ENCODE measurements at places on chromosomes 1 and 21.

- DNase-seq = no peak
These were observed 38.0 kb upstream of the KCTD3 start for GRCh38 chr1:215529111-215529510.

DNA sequence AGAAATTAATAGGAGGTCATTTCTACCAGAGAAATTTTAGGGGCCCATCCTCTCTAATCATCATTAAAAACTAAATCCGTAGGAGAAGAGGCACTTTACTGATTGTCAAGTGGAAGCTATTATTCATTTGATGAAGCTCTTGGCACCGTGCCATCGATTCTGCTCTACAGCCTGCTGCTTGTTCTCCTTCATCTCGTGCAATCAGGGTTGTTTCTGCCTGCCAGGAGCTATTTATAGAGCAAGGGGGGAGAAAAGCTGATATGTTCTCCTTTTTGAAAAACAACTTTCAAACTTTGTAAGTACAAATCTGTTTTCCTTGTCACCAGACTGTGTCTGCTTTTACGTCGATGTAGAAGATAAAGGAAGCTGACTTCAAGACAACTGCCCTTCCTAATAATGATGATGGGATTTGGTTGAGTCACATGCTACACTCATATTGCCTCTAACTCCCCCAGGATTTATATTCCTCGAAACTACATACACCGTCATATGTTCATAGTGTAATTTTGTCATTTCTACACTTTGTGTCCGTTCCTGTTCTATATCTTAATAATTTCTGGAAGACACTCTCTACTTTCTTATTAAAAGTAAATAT is 169.6 kb upstream of the LHX8 start:
- no peak for DNase-seq

DNA sequence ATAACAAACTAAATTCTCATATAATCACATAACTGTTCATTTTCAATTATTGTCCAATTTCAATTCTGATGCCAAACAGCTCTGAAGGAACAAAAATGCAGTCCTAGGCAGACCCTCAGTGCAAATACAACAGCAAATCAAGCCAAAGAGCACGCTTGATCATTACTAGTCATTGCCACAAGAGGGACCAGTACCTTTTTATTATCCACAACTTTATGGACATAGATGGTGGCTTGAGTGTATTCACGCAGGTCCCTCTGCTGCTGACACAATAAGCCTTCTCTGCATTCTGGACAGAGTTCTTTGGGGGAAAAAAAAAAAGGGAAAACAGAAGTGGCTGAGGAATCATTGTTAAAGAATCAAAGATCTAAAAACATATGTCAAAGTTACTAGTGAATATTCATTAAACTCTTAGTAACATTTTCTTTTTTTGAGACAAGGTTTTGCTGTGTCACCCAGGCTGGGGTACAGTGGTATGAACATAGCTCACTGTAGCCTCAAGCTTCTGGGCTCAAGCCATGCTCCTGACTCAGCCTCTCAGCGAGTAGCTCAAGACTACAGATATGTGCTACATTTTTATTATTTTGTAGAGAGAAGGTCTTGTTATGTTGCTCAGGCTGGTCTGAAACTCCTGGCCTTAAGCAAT is 34.3 kb upstream of the RAP1GAP start:
- no peak for DNase-seq

- DNase-seq = no peak
These were observed 63.1 kb downstream of the TMPRSS15 start for GRCh38 chr21:18340387-18340942.

DNA sequence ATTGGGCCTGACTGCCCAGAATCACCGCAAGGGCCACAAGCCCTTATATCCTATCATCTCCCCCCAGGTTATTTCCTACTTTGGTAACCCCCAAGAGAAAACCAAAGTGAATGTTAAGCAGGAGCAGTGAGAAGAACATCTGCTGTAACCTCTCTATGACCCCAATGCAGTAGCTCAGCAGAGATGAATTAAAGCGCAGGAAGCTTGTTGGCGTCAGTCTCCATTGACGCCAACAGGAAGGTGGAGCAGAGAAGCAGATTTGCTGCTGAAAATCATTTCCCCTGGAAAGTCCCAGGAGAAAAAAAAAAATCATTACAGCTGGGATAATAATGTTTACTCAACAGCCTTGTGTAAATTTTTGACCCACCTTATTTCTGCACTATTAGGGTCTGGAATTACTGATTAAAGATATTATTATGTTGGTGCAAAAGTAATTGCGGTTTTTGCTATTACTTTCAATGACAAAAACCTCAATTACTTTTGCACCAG is 33.2 kb upstream of the FAM163A start:
- DNase-seq = no peak

- no peak for DNase-seq
These were observed 11.6 kb upstream of the AKR7A3 start for GRCh38 chr1:19300211-19300610.

GRCh38 chr1:171468120-171468750 is 17.1 kb upstream of the PRRC2C start:
- no peak for DNase-seq

- DNase-seq = peak; percentile 8
These were observed 93.1 kb upstream of the HAO2 start for GRCh38 chr1:119275145-119276134.

DNA sequence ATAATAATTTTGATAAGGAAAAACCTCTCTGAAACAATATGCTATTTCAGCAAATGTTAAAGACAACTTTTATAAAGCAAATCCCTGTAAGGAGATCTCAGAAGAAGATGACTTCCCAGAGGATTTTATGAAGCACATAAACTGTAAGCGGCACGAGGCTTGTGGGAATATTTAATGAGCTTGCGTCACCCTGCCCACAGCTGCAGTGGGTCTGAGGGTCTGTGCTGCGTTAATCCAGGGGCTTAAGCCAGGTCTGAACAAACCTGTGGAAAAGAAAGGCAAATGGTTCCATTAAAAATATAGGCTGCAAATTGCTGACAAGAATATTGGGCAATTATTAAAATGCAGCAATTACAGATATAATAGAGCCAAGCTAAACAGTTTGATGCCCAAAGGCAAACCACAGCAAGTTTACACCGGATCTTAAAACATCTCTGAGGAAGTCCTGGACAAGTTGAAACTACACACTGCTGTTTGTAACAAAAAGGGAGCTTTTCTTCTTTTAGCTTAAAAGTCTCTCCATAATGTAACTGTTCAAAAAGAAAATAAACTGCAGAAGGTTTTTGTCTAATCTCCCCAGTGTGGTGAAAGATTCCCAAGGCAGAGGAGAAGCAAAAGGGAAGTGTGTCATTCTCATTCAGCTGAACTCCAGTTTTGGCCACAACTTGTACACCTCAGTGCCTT is 21.8 kb downstream of the TGFBR3 start:
- DNase-seq = no peak

DNA sequence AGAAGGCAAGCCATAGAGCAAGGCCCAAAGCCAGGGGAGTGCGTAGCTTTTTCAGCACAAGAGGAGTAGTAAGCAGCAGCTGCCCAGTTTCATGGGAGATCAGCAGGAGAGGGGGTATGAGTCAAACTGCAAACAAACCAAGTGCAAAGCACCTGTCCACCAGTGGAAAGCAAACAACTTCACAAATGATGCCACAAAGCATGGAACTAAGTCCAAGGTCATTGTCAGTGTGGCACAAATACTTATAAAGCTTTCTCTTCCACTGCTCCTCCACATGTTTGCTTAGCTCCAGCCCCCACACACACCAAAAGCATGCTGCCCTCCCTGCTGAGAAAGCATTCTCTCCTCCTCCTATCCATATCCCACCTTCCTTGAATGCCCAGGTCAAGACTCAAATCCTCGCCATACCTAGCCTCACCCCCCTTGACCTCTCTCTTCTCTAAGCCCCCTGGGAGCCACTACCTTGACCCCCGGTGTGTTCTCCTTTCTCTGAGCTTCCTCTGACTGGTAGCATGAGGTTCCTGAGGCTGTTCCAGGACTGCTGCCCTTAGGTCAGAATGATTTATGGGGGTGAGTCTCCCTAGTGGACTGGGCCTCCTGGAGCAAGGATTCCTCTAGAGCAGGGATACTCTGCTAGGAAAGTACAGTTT is 70.4 kb downstream of the DMAP1 start:
- DNase-seq = no peak

DNA sequence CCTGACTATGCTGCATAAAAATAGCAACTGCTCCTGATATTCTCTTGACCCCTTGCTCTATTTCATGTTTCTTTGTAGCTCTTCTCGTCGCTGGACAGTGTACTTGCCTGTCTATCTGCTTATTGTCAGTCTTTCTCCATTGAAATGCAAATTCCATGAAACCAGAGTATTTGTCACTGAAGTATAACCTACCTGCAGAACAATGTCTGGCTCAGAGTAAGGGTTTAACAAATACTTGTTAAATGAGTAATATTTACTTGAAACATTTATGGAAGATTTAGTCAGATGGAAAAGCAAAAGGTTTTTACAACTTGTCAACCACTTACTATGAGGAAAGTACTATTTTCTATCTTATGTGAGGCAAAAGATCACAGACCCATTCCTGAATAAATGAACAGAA is 19.9 kb upstream of the ERICH3 start:
- DNase-seq = no peak

GRCh38 chr1:167440776-167441175 is 77.6 kb downstream of the CD247 start:
- no peak for DNase-seq

GRCh38 chr1:6271554-6271953 is 10.7 kb upstream of the GPR153 start:
- DNase-seq = no peak

GRCh38 chr1:9867408-9868243 is 42.4 kb downstream of the CTNNBIP1 start:
- peak; percentile 85 for DNase-seq

- DNase-seq = no peak
These were observed 647.7 kb downstream of the KCNT2 start for GRCh38 chr1:195960580-195960979.

DNA sequence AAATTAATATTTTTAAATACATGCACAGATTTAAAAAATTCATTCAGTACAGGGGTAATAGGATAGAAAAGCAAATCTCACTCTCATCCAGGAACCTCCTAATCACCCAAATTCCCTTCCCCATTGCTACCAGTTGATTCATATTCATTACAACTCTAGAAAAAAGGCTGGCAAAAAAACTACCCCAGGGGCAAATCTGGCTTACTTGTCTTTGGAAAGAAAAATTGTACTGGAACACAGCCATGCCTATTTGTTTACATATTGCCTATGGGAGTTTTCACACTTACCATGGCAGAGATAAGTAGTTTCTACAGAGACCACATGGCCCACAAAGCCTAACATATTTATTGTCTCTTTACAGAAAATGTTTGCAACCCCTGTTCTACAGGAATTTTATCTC is 8.9 kb upstream of the RBM34 start:
- DNase-seq = no peak

GRCh38 chr1:54401799-54402198 is 4.4 kb downstream of the SSBP3 start:
- no peak for DNase-seq

GRCh38 chr1:247112479-247112781 is 8.3 kb upstream of the ZNF669 start:
- no peak for DNase-seq

GRCh38 chr1:151476083-151476482 is 16.8 kb upstream of the POGZ start:
- DNase-seq = no peak
